ENCODE measurements at places on chromosomes 4 and X.

- DNase-seq, result no peak
Measured at GRCh38 chr4:105181259-105181658, 34.6 kb downstream of the TET2 start.

DNA sequence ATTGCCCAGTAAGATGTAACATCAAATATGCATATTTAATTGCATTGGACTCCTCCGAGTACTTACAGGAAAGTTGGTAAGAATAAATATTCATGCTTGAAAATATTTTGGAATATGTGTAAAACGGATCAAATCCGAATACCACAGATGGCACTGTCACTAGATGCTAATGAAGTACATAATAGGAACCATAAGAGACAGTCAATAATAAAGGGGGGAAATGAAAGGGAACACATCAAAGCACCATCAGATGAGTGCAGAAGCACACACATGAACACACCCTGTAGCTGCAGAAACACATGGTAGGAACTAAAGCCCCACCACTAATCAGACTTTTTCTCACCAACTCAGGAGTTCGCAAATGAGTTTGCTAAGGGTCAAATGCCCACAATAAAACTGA is 52.2 kb upstream of the PAGE5 start:
- DNase-seq, result no peak

DNA sequence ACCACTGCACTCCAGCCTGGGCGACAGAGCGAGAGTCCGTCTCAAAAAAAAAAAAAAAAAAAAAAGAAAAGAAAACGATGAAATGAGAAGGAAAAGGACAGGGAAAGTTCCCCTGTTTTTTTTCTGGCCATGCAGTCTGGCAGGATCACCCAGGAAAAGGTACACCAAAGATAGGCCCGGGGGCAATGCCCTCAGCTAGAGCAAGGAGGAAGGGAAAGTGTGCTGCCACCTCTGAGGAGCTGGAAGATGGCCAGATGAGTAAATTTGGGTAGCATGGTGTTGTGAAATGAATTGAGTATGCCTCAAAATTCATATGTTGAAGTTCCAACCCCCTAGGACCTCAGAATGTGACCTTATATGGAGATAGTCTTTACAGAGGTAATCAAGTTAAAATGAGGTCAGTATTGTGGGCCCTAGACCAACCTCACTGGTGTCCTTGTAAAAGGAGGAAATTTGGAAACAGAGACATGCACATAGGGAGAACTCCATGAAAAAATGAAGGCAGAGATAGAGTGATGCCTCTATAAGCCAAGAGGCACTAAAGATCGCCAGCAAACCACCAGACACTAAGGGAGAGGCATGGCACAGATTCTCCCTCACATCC is 28.9 kb downstream of the MAOB start:
- DNase-seq, result no peak

GRCh38 chrX:125203365-125203736 is 116.3 kb upstream of the TEX13C start:
- DNase-seq, result no peak

DNA sequence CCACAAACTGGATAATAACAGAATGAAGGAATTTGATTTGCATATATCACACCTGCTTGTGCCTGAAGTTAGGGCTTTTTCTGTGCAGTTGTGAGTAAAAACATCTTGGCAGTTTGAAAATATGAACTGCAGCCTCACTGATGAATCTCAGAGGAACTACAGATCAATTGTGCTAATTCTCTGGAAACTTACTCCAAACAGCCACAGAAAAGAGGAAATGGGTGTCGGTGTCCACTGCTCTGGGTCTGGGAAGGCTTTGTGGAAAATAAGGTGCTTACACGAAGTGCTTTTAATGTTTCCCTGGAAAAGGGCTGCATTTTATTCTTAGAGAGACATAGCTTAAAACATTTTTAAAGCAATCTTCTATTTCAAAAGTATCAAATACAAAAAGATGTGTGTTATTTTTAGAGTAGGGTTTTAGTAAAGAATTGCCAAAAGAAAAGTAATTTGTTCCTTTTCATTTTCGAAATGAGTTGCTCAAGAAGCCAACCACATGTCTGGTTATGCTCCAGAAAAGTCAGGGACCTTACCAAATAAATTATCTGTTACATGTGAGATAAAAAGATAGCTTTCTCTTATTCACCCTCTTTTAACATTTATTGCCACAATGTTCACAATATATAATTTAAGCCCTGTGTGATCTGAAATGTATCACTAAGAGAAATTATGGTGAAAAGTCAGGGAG is 240.1 kb downstream of the FRAS1 start:
- DNase-seq, result no peak

DNA sequence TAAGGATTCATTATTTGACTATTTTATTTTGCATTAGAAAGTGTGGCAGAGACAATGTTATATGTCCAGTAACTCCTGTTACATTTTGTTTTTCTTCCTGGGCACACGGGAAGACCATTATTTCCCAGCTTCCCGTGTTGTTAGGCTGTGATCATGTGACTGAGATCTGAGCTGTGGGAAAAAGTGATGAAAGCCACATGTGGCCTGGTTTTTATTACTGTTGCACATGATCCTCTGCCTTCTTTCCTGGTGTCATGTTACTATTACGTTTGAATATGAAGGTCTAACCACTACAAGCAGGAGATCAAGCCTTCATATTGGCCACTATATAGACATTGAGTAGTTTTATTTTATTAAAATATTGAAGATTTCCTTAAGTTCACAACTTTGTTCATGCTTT is 28.2 kb upstream of the MID1 start:
- DNase-seq, result no peak

GRCh38 chr4:85500110-85500867 is 25.3 kb downstream of the ARHGAP24 start:
- DNase-seq, result no peak

DNA sequence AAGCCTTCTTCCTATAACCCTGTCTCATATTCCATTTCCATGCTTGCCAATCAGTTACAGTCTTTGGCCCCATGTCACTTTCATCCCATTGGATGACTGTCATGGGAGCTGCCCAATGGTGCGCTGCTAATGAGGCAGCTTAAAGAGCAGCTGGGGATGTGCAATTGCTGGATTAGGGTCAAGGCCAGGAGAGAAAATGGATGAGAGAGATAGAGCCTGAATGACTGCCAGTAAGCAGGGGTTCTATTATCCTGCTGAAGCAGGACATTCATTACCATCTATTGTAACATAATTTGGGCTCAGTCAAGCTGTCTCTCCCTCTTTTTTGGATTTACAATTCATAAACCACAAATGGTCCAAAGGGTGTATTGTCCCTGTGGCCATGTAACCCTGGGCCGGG is 909.0 kb downstream of the CENPC start:
- DNase-seq, result no peak

DNA sequence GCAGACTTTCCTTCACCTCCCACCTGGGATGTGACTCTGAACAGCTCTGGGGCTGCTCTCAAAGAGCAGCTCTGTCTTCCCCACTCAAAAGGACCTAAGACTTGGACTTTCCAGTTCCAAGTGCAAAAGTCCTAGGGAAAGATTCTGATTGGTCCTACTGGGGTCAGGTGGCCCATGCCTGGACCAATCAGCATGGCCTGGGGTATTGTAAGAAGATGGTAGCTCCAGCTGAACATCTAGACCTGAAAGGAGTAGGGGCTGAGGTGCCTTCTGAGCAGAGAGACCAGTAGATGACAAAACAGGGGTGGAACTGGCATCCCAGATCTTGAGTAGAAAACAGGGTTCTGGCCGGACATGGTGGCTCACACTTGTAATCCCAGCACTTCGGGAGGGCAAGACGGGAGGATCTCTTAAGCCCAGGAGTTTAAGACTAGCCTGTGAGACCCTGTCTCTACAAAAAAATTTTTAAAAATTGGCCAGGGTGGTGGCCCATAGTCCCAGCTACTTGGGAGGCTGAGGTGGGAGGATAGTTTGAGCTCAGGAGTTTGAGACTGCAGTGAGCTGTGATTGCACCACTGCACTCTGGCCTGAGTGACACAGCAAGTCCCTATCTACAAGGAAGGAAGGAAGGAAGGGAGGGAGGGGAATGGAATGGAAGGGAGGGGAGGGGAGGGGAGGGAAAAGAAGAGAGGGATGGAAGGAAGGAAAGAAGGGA is 27.4 kb upstream of the MRFAP1 start:
- DNase-seq, result no peak

DNA sequence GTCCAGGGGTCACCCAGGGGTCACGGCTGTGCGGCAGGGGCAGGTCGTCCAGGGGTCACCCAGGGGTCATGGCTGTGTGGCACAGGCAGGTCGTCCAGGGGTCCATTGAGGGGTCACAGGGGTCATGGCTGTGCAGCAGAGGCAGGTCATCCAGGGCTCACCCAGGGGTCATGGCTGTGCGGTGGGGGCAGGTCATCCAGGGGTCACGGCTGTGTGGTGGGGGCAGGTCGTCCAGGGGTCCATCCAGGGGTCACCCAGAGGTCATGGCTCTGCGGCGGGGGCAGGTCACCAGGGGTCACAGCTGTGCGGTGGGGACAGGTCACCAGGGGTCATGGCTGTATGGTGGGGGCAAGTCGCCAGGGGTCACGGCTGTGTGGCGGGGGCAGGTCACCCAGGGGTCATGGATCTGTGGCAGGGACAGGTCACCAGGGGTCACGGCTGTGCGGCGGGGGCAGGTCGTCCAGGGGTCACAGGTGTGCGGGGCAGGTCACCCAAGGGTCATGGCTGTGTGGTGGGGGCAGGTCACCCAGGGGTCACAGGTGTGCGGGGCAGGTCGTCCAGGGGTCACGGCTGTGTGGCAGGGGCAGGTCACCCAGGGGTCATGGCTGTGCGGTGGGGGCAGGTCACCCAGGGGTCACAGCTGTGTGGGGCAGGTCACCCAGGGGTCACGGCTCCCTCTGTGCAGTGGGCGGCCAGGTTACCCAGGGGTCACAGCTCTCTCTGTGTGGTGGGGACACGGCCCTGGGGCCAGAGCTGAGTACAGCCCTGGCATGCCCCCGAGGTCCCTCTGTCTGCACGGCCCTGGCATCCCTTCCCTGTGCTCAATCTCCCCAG is 16.0 kb downstream of the ATP5ME start:
- no peak for DNase-seq

- DNase-seq, result no peak
Measured at GRCh38 chr4:88185906-88186305, 27.5 kb upstream of the ABCG2 start.

- no peak for DNase-seq
Measured at GRCh38 chr4:175536852-175537453, 275.1 kb downstream of the GPM6A start.

DNA sequence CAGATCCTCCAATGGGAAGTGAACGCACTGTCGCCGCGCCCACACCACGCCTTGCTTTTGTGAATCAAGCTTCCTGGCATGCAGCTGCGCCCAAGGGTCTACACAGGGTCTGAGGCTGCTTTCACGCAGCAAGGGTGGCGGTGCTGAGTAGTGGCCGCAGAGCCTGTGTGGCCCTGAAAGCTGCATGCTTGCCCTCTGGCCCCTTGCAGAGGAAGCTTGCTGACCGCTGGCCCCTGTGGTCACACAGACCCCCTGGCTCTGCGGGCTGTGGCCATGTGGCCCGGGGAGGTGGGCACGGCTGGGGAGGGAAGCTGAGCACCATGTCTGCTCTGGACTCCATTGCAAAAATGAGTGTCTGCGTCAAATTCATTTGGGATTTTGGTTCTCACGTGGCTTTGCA is 8.8 kb downstream of the DOK7 start:
- no peak for DNase-seq

DNA sequence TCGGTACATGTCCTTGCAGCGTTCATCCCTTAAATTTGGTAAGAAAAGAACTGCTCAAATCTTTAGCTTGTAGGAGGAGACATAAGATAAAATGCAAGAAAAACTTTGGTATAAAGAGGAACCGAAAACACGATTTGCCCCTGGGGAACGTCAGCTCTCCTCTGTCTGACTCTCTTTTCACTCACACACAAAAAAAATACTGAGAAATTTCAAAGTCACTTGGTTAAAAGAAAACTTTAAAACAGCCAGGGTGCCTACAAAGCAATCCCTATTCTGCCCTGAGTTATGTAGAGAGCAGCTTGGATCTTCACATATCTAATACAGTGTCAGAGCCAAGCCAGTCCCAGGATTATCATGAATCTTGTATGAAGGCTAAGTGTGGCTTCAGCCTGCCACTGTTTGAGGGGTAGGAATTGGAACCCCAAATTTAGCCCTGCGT is 248.5 kb upstream of the CXXC4 start:
- no peak for DNase-seq

- no peak for DNase-seq
Measured at GRCh38 chr4:88597970-88598660, 5.8 kb downstream of the HERC3 start.

DNA sequence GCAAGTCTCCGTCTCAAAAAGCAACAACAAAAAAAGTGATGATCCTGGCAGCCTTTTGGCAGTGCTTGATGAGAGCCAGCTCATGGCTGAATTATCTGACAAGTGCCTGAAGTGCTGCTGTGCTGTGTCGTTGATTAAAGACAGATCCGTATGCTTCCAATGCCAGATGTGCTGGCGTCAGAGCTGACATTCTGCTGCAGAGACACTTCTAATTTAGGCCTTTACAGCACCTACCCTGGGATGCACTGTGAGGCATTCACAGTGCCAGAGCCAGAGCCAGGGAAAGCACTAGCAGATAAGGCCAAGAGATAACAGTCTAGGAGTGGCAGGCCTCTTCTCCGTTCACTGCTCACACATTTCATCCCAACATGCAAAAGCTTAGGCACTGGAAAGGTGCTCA is 995.5 kb downstream of the RAB28 start:
- DNase-seq, result no peak

- no peak for DNase-seq
Measured at GRCh38 chr4:26124753-26125321, 196.0 kb upstream of the RBPJ start.

- DNase-seq, result no peak
Measured at GRCh38 chr4:104394406-104395167, 100.1 kb downstream of the CXXC4 start.

DNA sequence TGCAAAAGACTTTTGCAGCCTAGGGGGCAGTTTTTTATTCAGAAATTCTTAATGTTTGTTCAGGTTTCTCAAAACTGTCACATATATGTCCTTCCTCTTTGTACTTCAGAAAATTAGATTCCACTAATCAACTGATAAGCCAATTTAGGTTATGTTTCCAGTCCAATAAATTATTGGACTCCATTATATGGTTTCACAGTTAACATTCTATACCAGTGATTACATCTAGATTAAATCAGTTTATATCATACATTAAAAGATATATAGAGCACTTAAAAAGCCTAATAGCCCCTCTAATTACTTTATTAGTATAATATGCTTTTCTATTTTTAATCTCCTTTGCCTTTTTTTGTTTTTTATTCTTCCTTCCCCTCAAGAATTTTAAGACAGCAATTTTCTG is 434.1 kb downstream of the INPP4B start:
- DNase-seq, result no peak

DNA sequence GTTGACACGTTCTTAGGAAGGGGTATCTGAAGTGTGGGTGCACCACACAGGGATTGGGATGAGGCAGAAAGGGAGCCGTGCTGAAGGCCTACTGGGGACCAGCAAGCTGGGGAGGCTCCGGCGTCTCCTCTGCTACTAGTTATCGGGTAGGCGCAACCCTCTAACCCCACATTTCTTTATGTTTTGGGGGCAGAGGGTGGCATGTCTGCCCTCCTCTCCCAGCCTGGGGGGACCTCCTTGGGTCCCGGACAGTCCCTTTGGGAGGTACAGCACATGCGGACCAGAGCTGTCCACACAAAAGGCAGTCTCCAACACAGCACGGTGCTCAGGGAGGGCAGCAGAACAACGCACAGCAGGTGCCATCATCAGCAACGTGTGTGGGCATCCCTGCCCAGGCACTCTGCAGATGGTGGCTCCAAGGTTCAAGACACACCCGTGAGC is 33.2 kb downstream of the WDR1 start:
- DNase-seq, result no peak

- DNase-seq, result no peak
Measured at GRCh38 chrX:133475521-133475920, 60.2 kb upstream of the GPC4 start.

- DNase-seq, result no peak
Measured at GRCh38 chrX:152822383-152823086, 8.0 kb downstream of the CETN2 start.
